ENCODE measurements at places on chromosomes 6 and 20.

- DNase-seq, result no peak
Measured at GRCh38 chr6:49543087-49543858, 7.2 kb upstream of the C6orf141 start.

DNA sequence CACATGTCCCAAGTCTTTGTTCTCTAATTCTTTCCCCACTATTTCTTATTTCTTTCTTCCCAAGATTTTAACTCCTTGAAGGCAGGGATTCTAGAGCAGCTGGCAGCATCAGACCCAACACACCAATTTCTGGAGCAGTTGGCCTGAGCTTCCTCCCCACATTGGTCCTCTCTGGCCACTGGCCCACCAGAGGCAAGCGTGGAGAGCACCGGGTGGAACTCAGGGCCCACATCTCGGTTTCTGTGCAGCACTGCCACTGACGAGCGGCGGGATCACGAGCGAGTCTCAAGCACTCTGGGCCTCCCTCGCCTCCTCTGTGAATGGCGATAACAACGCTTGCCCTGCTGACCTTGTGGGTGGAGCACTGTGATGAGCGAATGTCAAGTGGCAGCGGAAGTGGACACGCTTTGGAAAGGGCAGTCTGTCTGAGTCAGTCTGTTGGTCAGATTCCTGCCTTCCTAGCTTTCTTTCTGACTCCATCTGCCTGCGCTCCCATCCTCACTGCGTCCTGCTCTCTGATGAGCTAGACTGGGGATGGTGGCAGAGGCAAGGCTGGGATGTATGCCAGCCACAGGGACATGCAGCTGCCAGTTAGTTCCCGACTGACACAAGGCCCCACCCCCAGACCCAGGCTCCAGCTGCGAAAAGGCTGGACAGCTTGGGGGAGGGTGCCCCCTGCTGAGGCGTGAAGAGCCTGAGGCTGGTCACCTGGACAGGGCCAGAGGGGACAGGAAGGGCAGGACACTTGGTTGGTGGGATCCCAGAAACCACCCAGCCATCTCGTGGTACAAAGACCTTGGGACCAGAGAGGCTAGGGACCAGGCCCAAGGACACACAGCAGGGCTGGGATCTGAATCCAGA is 4.5 kb upstream of the SPDEF start:
- DNase-seq, result no peak

DNA sequence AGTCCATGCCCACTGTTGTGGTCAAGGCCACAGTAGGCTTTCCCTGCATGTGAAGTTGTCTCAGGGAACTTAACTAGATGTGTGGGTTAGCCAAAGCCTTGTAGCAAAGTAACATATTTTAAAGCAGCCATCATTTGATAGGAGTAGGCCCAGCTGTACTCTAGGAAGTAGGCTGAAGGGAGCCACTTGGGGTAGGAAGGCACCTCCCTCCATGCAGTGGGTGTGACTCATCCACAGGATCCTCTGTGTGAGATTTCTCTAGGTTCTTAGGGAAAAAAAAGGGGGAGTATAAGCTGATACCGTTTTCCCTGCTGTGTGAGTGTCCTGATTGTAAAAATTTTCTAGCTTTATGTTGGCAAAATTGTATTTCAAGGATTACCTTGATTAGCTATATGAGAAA is 44.7 kb downstream of the VAPB start:
- no peak for DNase-seq

DNA sequence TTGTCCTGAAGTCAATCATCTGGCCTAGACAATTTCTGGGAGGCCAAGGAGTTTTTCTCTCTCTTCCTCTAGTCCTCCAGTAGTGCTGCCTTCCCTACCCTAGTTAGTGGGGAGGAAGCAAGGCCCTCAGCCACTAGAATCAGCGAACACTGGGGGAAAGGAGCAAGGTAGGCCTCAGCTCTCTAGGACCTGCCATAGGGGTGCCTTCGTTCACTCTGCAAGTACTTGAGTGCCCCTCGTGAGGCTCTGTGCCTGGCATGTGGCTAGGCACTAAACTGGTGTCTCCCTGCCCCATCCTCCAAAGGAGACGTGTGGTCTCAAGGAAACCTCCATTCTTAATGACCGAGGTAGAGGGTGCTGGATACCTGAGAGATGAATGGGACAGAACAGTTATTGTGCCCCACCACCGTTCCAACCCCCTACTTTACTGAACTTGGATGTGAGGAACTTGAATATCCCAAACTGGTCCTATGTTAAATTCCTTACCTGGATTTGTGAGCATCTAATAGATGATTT is 1.1 kb downstream of the DEF6 start:
- DNase-seq, result no peak

DNA sequence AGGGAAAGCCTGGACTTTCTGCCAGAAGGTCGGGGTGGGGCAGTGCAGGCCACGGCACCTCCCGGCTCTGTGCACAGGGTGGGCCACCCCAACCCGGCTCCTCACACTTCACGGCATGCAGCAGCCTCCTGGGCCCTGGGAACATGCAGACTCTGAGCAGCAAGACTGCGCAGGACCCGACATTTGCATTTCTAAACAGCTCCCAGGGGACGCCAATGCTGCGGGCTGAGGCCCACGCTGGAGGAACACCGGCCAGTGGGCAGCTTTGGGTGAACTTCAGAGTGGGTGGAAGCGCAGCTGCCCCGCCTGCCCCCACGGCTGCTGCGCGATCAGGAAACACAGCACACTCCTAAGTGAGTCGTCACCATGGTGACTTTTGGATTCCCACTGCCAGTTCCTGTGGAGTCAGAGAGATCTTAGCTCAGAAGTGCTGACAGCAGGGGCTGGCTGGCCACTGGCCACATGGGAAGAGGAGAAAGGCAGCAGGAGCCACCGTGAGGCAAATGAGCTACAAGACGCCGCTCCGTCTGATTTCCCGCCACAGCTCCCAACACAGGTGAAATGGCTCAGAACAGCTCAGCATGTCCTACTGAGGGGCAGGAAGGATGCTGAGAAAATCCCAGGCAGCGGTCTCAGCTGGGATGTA is 52.1 kb downstream of the RNASET2 start:
- DNase-seq, result no peak

- DNase-seq, result no peak
Measured at GRCh38 chr20:10347086-10347880, 86.7 kb downstream of the MKKS start.

GRCh38 chr20:4153251-4153650 is 137.9 kb upstream of the RNF24 start:
- no peak for DNase-seq

- no peak for DNase-seq
Measured at GRCh38 chr6:42720739-42721138, 1.7 kb downstream of the PRPH2 start.

- no peak for DNase-seq
Measured at GRCh38 chr6:33882154-33882553, 78.4 kb upstream of the MLN start.

GRCh38 chr20:49290608-49291191 is 12.8 kb upstream of the ZNFX1 start:
- no peak for DNase-seq

GRCh38 chr6:167141667-167142432 is 15.9 kb downstream of the GPR31 start:
- peak; percentile 62 for DNase-seq

DNA sequence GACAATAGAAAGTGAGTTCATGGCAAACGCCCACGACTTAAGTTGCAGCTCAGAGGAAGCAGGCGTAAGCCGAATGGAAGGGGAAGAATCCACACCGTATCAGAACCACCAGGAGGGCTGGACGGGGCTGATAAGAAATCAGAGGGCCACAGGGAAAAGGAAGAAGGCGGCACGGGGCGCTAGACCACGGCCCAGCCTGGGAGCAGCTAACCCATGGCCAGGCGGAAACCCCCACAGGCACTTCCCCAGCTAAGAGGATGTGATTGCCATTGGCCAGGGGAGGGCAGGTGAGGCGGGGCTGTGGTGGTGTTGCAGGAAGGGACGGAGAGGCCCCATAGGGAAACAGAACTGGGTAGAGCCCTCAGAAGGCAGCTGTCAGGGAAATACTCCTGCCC is 174.0 kb upstream of the AFDN start:
- no peak for DNase-seq

DNA sequence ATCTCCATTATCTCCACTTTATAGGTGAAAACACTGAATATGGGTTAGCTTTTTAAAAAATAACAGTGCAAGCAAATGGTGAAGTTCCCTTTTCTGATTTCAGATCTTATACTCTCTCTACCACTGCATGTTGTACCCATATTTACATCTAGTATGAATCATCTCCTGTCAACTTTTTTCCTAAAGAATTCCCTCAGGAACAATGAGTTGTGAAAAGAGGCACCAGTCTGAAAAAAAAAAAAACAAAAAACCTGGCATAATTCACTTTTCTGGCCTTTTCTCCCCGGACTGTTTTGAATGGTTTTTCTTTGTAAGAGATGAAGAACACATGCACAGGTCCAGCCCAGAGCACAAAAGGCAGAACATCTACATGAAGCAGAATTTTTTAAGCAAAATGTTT is 596.0 kb downstream of the COL12A1 start:
- no peak for DNase-seq

DNA sequence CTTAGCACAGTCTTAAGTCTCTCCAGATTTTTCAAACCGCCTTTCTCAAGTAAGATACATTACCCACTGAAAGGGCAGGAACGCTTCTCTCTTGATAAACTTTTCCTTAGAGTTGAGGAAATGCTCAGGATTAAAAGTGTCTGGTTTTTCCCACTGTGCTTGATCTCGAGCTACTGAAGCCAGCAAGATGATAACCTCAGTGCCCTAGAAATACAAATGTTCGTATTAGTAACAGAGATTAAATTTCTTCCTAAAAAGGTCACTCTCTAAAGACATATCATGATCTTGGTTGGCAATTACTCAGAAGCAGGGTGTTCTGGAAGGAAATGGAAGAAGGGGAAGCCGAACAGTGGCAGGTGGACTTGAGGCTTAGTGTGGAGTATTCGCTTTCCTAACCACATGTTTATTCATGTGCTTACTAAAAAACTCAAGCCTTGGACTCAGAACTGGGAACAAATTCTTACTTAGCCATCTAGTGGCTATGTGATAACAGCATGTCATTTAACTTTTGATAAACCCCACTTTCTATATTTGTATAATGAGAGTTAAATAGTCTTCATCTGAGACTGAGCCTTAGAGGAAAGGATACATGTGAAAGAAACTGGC is 20.1 kb downstream of the C6orf141 start:
- DNase-seq, result no peak
